Left renal cortex interstitium (tissue), 4 donors: ENCODE measurements at places on chromosomes 11 and 22. TPM values are rescaled to one million over a fixed set of nuclear protein-coding genes. Genes with fewer than 3 reads are reported as not detected.

GRCh38 chr11:12748561-12748960 lies 74.3 kb downstream of the TEAD1 start:
- no peak for DNase-seq

GUCY1A2 gene
- 2.5 TPM for polyA plus RNA-seq

DNA sequence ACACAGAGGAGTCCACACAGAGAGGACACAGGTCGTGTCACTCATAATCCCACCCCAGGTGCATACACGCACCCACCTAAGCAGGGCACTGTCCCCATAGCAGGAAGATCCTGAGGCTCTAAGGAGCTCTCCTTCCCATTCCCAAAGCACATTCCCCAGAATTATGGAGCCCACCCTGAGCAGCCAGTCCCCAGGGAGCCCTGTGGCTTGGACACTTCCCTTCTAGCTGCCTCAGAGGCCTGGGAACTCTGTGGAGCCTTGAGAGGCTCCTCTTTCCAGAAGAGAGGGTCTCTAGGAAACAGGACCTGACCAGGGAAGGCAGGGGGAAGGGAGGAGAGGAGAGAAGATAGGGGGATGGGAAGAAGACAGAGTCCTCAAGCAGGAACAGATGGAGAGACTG lies 29.8 kb downstream of the ARHGEF17 start:
- no peak for DNase-seq

GRCh38 chr11:75461151-75461550 lies 28.1 kb upstream of the KLHL35 start:
- DNase-seq = no peak

DNA sequence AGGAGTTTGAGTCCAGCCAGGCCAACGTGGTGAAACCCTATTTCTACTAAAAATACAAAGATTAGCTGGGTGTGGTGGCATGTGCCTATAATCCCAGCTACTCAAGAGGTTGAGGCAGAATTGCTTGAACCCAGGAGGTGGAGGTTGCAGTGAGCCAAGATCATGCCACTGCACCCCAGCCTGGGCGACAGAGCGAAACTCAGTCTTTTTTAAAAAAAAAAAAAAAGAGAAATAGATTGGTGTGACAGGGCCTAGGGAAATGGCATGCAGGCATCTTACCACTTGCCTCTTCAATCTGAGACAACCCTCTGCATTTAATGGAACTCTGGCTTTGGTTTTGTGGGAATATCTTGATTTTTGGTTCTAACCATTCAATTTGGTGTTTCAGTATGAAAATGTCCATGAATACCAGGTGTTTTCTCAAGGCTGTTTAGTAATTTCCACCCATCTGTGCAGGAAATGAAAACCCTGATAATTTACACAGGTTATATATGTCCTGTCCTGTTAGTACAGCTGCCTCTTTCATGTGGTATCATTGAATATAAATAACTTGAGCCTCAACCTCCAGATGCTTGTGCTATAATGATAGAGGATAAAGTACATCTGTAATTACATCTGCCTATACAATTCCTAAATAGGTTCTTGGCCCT lies 8.4 kb downstream of the XBP1 start:
- no peak for DNase-seq

DNA sequence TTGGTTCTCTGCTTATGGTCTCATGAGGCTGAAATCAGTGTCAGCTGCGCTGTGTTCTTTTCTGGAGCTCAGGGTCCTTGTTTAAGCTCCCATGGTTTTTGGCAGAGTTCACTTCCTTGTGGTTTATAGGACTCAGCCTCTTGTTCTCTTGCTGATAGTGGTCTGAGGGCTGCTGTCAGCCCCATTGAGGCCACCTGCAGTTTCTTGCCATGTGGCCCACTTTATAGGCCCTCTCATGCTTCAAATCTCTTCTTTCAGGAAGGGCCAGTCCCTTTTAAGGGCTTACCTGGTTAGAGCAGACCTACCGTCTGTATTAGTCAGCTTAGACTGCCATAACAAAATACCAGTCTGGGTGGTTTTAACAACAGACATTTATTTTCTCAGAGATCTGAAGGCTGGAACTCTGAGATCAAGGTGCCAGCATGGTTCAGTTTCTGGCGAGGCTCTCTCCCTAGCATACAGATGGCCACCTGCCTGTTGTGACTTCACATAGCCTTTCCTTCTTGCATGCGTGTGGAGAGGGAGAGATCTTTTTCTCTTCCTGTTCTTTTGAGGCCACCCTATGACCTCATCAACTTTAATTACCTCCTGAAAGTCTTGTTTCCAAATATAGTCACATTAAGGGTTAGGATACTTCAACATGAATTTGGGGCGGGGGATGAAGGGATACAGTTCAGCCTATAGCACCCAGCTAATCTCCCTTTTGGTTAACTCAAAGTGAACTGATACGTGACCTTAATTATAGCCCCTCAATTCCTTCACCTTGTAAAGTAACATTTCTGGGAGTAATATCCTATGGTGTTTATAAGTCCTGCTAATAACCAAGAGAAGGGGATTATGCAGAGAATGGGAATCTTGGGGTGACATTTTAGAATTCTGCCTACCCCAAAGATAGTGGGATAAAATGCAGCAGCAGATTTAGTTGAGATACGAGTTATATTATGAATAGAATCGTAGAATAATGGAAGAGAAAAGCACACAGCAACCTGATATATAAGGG lies 131.8 kb downstream of the UVRAG start:
- DNase-seq = no peak

GRCh38 chr11:57330029-57330428 lies 5.3 kb upstream of the TNKS1BP1 start:
- no peak for DNase-seq

OR52H1 gene
- not detected for polyA plus RNA-seq

UCP3 gene
- polyA plus RNA-seq = 4.3 TPM

- no peak for DNase-seq
Observed at GRCh38 chr11:130585545-130585944, 137.1 kb downstream of the ADAMTS15 start.

DNA sequence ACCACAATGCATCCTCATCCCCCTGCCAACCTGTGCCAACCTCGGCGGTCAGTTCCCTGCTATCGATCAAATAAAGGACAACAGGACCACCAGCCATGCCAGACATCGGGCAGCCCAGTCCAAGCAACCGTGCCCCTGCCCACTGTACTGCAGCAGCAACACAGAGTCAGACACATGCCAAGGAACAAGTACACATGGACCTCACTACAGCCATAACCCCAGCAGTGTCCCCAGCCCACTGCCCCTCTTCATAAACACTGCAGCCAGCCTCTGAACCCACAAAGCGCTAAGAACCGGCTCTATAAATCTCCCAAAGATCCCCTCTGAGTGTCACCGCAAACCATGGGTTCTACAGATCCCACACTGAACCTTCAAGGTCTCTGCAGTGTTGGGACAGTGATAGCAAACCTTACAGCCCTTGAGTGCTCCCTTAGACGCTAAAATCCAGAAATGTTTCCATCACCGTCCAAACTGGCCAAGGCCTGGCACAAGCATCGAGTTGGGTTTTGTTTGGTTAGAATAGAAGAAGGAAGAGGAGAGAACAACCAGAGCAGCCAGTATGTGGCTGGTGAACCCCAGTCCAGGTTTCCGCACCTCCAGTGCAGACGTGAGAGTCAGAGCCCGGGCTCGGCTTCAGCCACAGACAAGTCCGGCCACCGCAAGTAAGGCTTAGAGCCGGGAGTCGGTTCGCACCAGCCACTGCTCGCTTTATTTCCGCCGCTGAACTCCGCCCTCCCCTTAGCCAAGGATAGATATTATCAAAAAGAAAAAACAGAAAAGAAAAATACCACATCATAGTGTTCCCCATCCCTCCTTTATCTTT lies 7.9 kb downstream of the PAX6 start:
- no peak for DNase-seq

- no peak for DNase-seq
Observed at GRCh38 chr11:64095949-64096348, 60.2 kb downstream of the FLRT1 start.

OR51B4 gene
- polyA plus RNA-seq = not detected

C11orf52 gene
- 14.4 TPM for polyA plus RNA-seq

- DNase-seq = no peak
Observed at GRCh38 chr22:36930041-36930935, 16.9 kb downstream of the CSF2RB start.
